ENCODE measurements at places on chromosomes 1 and 21.

DNA sequence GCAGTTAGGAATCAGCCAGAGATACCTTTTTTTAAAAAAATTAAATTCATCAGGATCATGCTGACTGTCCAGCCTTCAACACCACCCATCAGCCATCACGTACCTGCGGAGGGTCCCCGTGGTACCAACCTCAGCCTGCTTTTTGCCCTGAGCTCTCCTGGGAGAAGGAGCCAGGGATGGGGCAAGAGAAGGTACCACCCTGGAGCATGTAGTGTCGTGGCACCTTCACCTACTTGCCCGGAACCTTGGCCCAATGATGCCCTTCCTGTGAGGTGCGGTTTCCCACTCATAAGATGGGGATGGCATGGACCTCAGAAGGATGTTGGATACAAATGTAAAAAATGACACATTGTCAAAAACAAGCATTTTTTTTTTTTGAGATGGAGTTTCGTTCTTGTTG is 88.4 kb upstream of the C1orf174 start:
- H3K4me1 ChIP-seq = no peaks in the 10 kb centered on the region
- H3K27ac ChIP-seq = no peak overlapping the region
- H3K27me3 ChIP-seq = no peaks in the 10 kb centered on the region

- no peak overlapping the region for H3K27ac ChIP-seq
- no peak for DNase-seq
- peaks cover 18% of the 10 kb centered on the region for H3K27me3 ChIP-seq
- H3K36me3 ChIP-seq = no peaks in the 10 kb centered on the region
These were observed 22.3 kb downstream of the RHBG start for GRCh38 chr1:156391366-156391677.

GRCh38 chr21:45940621-45941337 is 40.8 kb upstream of the COL6A1 start:
- no peaks in the 10 kb centered on the region for H3K27me3 ChIP-seq
- DNase-seq = no peak
- no peaks in the 10 kb centered on the region for H3K4me1 ChIP-seq
- H3K36me3 ChIP-seq = 0 out of 2 replicates have a peak, but pooled peaks cover 2% of the 10 kb centered on the region
- no peak overlapping the region for H3K4me3 ChIP-seq

- DNase-seq = no peak
- H3K27me3 ChIP-seq = no peaks in the 10 kb centered on the region
- H3K4me1 ChIP-seq = no peaks in the 10 kb centered on the region
- H3K36me3 ChIP-seq = no peaks in the 10 kb centered on the region
These were observed 140.6 kb downstream of the VPS13D start for GRCh38 chr1:12370333-12370975.

GRCh38 chr1:161080441-161081405 is 8.6 kb downstream of the NECTIN4 start:
- no peak for DNase-seq
- H3K4me1 ChIP-seq = no peaks in the 10 kb centered on the region
- no peaks in the 10 kb centered on the region for H3K27me3 ChIP-seq
- no peak overlapping the region for H3K4me3 ChIP-seq
- no peak overlapping the region for H3K27ac ChIP-seq

DNA sequence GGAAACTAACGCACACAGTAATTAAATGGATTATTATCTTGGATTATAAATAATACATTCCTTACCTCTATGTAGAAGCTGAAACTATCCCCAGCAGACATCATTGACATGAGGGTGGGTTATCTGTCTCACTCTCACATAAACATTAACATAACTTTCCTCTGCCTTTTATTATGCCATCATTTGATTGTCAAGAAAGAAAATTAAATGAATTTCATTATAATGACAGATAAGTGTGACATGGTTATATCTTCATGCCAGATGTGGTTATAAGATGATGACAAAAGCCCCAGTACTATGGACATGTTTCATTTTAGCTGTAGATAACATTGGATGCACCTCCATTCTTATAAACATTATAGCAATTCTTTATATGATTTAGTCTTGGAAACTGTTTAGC is 476.5 kb downstream of the KCNT2 start:
- no peaks in the 10 kb centered on the region for H3K4me1 ChIP-seq
- H3K4me3 ChIP-seq = no peak overlapping the region
- no peaks in the 10 kb centered on the region for H3K27me3 ChIP-seq
- H3K36me3 ChIP-seq = no peaks in the 10 kb centered on the region

- H3K27ac ChIP-seq = no peak overlapping the region
- no peaks in the 10 kb centered on the region for H3K4me1 ChIP-seq
- no peaks in the 10 kb centered on the region for H3K27me3 ChIP-seq
- no peak overlapping the region for H3K4me3 ChIP-seq
These were observed 140.5 kb downstream of the NTPCR start for GRCh38 chr1:233090746-233091494.

- peaks cover 1% of the 10 kb centered on the region for H3K4me1 ChIP-seq
- H3K27ac ChIP-seq = no peak overlapping the region
- no peaks in the 10 kb centered on the region for H3K27me3 ChIP-seq
- no peak overlapping the region for H3K4me3 ChIP-seq
- H3K36me3 ChIP-seq = peaks cover 3% of the 10 kb centered on the region
These were observed 115.7 kb downstream of the AKT3 start for GRCh38 chr1:243734308-243734695.

DNA sequence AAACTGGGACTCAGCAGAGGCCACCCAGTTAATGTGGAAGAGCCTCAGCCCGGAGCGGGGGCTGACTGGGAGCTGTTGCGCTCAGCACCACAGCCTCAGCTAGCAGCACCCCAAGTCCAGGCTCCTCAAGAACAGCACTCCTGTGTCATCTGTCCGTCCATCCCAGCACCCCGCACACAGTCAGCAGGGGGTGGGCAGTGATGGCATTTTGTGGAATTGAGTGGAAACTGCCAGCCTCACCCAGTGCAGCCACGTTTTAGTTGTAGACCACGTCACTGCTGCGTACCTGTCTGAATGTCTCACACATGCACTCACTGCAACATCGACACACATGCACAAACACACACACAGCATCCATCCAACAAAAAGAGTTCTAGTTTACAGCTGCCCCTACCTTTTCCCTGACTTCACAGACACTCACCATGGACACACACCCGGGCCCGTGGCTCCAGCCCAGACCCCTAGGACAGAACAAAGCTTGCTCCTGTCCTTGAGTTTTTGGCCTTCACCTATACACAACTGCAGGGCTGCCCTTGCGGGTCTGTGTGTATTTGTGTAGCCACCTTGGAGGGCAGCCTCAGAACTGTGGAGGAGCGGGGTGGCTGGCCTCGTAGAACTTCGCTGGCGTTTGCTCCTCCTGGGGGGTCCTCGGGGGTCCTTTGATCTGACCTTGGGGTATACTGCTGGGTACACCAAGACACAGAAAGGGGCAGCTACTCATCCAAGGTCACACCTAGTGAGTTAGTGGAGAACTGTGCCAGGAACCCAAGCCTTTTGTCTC is 5.2 kb downstream of the KCNQ4 start:
- no peaks in the 10 kb centered on the region for H3K4me1 ChIP-seq
- DNase-seq = no peak
- no peaks in the 10 kb centered on the region for H3K36me3 ChIP-seq
- H3K4me3 ChIP-seq = no peak overlapping the region
- H3K27ac ChIP-seq = no peak overlapping the region
- H3K27me3 ChIP-seq = no peaks in the 10 kb centered on the region

DNA sequence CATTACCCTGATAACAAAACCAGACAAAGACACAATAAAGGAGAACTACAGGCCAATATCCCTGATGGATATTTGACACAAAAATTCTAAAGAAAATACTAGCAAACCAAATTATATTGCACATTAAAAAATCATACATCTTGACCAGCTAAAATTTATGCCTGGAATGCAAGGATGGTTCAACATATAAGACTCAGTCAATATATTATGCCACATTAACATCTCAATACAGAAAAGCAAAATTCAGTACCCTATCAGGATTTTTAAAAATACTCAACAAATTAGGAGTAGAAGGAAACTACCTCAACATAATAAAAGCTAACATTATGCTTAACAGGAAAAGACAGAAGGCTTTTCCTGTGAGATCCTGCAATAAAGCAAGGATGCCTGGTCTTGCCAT is 177.1 kb downstream of the MAGI3 start:
- H3K27ac ChIP-seq = no peak overlapping the region
- no peaks in the 10 kb centered on the region for H3K36me3 ChIP-seq
- no peak for DNase-seq
- no peaks in the 10 kb centered on the region for H3K4me1 ChIP-seq
- no peak overlapping the region for H3K4me3 ChIP-seq

- no peak for DNase-seq
- no peaks in the 10 kb centered on the region for H3K36me3 ChIP-seq
- H3K4me1 ChIP-seq = no peaks in the 10 kb centered on the region
- no peak overlapping the region for H3K4me3 ChIP-seq
- H3K27me3 ChIP-seq = no peaks in the 10 kb centered on the region
These were observed 94.8 kb upstream of the KIAA0040 start for GRCh38 chr1:175287377-175287776.

GRCh38 chr1:100145116-100145515 is 12.2 kb downstream of the TRMT13 start:
- H3K36me3 ChIP-seq = peaks cover 3% of the 10 kb centered on the region
- no peak for DNase-seq
- H3K27ac ChIP-seq = no peak overlapping the region
- H3K4me1 ChIP-seq = 0 out of 2 replicates have a peak, but pooled peaks cover 2% of the 10 kb centered on the region

DNA sequence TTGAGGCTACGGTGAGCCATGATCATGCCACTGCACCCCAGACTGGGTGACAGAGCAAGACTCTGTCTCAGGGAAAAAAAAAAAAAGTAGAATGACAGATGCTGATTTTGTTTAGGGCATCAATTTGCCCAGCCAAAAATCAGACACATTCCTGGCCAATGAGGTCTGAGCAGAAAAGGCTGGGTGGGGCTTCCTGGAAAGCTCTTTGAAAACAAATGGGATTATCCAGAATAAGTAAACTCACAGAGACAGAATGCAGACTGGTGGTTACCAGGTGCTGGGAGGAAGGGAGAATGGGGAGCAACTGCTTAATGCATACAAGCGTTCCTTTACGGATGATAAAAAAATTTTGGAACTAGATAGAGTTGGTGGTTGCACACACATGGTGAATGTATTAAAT is 10.1 kb upstream of the CITED4 start:
- H3K27ac ChIP-seq = no peak overlapping the region
- H3K4me1 ChIP-seq = no peaks in the 10 kb centered on the region
- no peaks in the 10 kb centered on the region for H3K36me3 ChIP-seq

GRCh38 chr1:56435434-56436262 is 143.7 kb downstream of the PLPP3 start:
- H3K36me3 ChIP-seq = no peaks in the 10 kb centered on the region
- no peaks in the 10 kb centered on the region for H3K27me3 ChIP-seq
- H3K4me3 ChIP-seq = no peak overlapping the region
- DNase-seq = no peak
- H3K4me1 ChIP-seq = peaks cover 11% of the 10 kb centered on the region

- peaks cover 4% of the 10 kb centered on the region for H3K4me1 ChIP-seq
- H3K27ac ChIP-seq = no peak overlapping the region
- no peaks in the 10 kb centered on the region for H3K27me3 ChIP-seq
- DNase-seq = no peak
- no peaks in the 10 kb centered on the region for H3K36me3 ChIP-seq
- H3K4me3 ChIP-seq = no peak overlapping the region
These were observed 12.3 kb upstream of the ADAM30 start for GRCh38 chr1:119908661-119909060.

DNA sequence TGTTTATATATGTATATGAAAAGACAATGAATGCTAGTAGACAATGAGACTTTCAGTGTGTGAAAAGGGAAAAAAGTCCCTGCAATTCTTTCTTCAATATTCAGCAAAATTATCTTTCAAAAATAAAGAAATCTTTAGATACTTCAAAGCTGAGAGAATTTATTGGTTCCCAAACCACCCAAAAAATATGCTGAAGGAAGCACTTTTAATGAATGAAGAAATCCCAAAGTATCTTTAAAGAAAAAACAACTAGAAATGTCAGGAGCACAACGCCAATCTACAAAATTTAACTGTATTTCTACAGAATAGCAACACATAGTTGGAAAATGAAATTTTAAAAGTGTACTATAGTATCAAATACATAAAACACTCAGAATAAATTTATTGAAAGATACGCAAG is 142.3 kb upstream of the CHRM3 start:
- no peaks in the 10 kb centered on the region for H3K36me3 ChIP-seq
- H3K4me1 ChIP-seq = peaks cover 2% of the 10 kb centered on the region
- no peak for DNase-seq

GRCh38 chr1:61190618-61191432 is 108.5 kb downstream of the NFIA start:
- H3K4me3 ChIP-seq = no peak overlapping the region
- no peaks in the 10 kb centered on the region for H3K4me1 ChIP-seq
- no peaks in the 10 kb centered on the region for H3K27me3 ChIP-seq
- no peaks in the 10 kb centered on the region for H3K36me3 ChIP-seq
- H3K27ac ChIP-seq = no peak overlapping the region

GRCh38 chr1:36881068-36881405 is 153.3 kb downstream of the GRIK3 start:
- DNase-seq = no peak
- H3K27ac ChIP-seq = no peak overlapping the region
- H3K4me1 ChIP-seq = no peaks in the 10 kb centered on the region
- H3K27me3 ChIP-seq = no peaks in the 10 kb centered on the region
- no peaks in the 10 kb centered on the region for H3K36me3 ChIP-seq

- H3K4me3 ChIP-seq = no peak overlapping the region
- peaks cover 33% of the 10 kb centered on the region for H3K27me3 ChIP-seq
- DNase-seq = no peak
- no peaks in the 10 kb centered on the region for H3K4me1 ChIP-seq
These were observed 3.8 kb upstream of the SLC30A2 start for GRCh38 chr1:26049531-26050247.

DNA sequence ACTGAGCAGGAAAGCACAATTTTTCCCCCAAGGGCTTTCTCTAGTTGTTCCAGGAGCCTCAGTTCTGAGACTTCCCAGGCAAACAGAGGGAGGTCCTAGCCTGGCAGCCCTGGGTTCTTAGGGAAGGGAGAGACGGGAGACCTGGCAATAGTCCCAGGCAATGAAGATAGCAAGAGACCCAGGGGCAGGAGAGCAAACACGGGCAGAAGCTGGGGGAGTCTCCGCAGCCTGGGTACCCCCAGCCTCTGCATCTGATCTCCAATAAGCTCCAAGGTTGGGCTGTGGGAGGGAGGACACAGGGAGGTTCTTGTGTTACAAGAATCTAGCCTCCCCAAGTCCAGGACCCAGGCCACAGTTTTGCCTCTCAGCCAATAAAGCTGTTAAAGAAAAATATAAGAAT is 2.4 kb downstream of the BLACAT1 start:
- H3K27ac ChIP-seq = no peak overlapping the region
- peaks cover 28% of the 10 kb centered on the region for H3K4me1 ChIP-seq
- H3K36me3 ChIP-seq = no peaks in the 10 kb centered on the region
- H3K27me3 ChIP-seq = no peaks in the 10 kb centered on the region

DNA sequence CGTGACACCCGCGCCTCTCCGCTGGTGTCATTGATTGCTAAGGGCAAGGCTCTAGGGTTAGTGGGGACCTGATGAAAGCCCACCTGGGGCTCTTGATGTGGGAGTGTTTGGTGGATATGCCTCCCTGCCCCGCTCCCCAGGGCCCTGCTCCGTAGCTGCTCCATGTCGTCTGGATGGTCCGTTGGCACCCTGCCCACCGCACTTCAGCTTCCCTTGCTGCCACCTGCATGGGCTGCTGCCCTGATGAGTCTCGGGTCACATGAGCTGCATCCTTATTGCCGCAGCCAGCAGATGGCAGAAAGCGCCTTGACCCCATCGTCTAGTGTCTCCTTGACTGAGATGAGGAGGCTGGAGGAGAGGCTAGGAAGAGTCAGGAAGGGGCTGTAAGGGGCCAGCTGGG is 439.4 kb downstream of the CAMTA1 start:
- H3K27ac ChIP-seq = no peak overlapping the region
- no peaks in the 10 kb centered on the region for H3K4me1 ChIP-seq
- no peaks in the 10 kb centered on the region for H3K36me3 ChIP-seq
- no peak for DNase-seq
